Thoracic aorta (tissue), 2 donors: ENCODE measurements at places on chromosomes 5 and 9.

GRCh38 chr5:134647750-134648424 is 698 bp upstream of the SEC24A start:
- no peak for DNase-seq

DNA sequence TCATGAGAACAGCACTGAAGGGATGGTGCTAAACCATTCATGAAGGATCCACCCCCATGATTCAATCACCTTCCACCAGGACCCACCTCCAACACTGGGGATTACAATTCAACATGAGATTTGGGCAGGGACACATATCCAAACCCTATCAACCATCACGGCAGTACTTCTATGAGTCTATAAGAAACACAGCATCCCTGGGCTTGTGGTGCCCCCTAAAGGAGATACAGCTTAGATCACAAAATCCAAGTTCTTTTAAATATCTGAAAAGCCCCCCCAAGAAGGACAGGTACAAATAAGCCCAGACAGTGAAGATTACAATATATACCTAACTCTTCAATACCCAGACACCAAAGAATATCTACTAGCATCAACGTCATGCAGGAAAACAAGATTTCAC is 233.7 kb upstream of the ADRA1B start:
- no peak for DNase-seq

- no peak for DNase-seq
These were observed 5.3 kb upstream of the OTP start for GRCh38 chr5:77643654-77644370.

DNA sequence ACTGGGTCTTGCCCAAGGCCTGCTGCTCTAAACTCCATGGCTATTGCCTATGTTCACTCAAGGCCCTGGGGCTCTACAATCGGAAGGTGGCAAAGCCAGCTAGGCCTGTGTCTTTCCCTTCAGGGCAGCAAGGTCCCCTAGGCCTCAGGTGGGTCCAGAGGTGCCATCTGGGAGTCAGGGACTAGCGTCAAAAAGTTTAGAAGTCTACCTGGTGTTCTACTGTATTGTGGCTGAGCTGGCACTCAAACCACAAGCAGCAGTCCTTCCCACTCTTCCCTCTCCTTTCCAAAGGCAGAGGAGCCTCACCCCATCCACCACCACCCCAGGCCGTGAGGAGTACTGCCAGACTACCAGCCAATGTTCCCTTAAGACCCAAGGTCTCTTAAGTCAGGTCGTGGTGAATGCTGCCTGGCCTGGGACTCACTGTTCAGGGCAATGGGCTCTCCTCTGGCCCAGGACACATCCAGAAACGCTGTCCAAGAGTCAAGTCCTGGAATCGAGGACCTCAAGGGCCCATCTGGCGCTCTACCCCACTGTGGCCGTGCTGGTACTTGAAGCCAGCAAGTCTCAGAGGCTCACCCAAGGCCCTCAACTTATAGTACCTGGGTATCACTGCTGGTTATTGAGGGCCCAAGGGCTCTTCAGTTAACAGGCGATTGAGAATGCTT is 13.0 kb upstream of the SARDH start:
- DNase-seq = no peak

GRCh38 chr5:169701910-169702451 is 64.9 kb downstream of the DOCK2 start:
- no peak for DNase-seq

DNA sequence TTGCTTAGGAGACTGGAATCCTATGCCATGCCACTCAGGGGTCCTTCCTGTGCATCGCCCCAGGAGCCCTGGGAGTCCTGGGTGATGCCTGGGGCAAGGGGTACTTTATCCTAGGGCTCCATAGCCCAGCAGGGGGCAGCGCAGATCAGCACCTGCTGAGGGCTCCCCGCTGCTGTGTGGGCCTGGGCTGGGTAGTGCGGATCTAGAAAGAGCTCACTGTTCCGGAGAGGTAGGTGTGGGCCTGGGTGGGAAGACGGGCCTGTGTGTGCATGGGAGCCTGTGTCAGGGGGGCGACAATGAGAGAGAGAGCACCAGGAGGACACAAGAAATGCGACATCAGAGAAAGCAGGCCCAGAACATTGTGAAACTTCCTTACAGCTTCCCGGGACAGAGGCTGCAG is 11.4 kb upstream of the DAB2IP start:
- no peak for DNase-seq

- no peak for DNase-seq
These were observed 22.3 kb downstream of the OBP2B start for GRCh38 chr9:133186736-133187135.

DNA sequence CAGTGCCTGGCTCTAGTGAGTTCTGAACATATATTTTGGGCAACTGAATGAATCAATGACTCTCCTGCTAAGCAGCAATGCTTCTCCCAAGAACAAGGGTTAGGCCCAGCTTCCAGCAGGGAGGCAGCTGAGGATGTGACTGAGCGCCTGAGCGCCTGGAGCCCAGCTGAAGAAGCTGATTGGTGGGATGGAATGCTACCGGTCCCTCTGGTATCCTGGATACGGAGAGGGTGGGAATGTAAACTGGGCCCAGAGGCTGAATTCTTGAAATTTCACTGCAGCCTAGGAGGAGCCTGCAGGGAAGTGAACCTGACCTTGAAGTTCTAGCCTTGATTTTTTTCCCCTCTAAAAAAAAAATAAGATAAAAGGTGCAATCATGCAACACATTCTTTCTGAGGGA is 43.2 kb downstream of the WWC1 start:
- DNase-seq = no peak

GRCh38 chr9:23766613-23767012 is 59.4 kb downstream of the ELAVL2 start:
- no peak for DNase-seq

GRCh38 chr5:88539693-88540365 is 271.2 kb upstream of the TMEM161B start:
- no peak for DNase-seq

DNA sequence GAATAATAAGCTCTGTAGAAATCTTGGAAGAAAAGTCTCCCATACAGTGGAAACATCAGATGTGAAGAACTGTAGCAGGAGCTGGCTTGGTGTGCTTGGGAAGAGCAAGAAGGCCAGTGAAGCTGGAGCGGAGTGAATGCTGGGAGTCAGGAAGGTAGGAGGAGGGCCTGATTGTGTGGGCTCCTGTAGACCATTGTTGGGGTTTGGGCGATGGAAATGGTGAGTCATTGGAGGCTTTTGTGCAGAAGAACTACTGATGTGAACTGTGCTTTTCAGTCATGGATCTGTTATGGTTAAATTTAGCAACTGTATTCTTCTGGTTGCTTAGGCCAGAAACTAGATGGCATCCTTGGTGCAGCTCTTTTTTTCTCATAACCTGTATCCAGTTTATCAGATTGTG is 2.3 kb downstream of the ICE1 start:
- no peak for DNase-seq

GRCh38 chr9:35636135-35636876 is 14.4 kb downstream of the SIT1 start:
- DNase-seq = no peak

DNA sequence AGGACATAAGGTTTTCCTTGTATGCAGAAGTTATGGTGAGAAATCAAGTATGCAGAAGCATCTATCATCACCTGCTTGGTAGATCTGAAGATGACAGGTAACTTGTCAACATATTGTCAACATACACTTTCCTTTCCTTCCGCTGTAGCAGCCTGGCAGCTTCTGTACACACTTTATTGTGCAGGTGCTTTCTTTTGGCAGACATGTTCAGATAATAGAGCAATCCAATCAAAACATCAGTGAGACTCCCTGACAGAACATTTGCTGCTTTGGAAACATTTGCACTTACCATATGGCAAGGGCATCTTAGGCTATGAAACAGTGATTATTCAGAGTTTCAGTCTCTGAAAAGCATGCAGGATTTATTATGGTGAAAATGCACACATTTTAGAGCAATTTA is 161.1 kb upstream of the CDH12 start:
- DNase-seq = no peak

DNA sequence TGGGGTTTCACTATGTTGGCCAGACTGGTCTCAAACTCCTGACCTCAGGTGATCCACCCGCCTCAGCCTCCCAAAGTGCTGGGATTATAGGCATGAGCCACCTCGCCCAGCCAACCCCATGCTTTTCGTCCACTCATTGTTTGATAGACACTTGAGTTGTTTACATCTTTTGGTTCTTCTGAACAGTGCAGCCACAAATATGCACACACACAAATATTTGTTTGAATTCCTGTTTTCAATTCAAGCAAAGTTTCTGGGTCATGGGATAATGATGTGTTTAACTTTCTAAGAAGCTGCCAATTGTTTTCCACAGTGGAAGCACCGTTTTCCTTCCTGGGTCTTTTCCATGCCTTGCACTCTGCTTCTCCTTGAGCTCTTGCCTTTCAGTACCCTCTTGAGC is 6.8 kb upstream of the PAEP start:
- DNase-seq = no peak

DNA sequence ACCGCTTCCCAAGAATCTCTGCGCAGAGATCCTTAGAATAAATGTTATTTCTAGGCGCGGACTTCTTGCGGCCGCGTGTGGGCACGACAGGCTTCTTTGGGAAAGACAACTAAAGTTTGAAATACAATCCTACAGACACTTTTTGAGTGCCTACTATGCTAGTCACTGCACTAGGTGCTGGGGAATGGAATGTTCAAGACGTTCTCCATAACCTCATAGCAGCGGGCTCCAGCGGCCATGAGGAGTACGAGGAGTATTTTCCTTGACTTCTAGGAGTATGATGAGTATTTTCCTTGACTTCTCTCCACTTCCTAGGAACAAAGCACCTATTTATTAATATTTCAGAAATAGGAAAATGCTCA is 636 bp upstream of the PWWP2A start:
- DNase-seq = no peak

- no peak for DNase-seq
These were observed 12.6 kb downstream of the HTR4 start for GRCh38 chr5:148641735-148642134.
